ENCODE measurements at places on chromosomes 11 and 22.

DNA sequence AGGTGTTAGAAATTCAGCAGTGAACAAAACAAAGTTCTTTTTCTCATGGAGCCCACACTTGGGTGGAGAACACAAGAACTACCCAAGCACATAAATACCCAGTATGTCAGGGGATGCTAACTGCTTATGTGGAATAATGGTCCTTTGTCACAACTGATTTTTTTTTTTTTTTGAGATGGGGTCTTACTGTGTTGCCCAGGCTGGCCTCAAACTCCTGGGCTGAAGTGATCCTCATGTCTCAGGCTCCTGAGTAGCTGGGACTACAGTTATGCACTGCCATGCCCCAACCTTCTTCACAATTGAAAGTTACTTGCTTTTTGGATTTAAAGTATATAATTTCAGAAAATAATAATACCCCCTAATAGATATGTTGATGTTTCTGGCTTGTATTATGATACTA lies 122.6 kb upstream of the RASSF10 start:
- no peak for DNase-seq

DNA sequence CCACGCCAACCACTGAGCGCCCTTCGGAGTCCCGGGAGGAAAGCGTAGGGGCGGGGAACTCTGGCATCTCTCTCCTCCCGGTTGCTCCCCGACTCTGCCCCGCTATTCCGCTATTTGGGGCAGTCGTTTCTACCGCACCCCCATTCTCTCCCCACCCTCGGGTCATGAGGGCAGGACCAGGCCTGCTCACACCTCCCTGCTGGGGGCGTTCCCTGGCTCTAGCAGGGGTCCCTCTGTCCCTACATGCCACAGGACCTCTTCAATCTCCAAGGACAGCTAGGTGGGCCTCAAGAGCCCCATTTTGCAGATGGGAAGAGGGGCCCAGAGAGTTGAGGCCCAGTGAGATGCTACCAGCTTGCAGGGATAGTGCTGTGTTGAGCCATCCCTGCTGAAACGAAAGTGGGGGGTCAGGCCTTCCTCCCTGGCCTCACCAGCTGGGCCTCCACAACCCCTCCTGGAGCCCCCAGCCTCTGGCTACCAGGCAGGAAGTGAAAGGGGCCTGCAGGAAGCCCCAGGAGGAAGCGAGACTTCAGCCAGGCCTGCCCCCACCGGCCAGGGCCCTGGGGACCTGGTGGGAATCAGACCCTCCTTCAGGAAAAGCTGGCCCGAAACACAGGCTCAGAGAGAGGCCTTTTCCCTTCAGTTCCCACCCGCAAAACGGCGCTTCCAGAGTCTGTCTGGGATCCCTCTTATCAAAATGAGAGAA lies 5.5 kb upstream of the SHISA8 start:
- no peak for DNase-seq

- DNase-seq, result no peak
Observed at GRCh38 chr11:119626197-119626841, 102.7 kb downstream of the NECTIN1 start.

GRCh38 chr11:17558025-17558780 lies 11.1 kb downstream of the OTOG start:
- no peak for DNase-seq

- no peak for DNase-seq
Observed at GRCh38 chr11:21650961-21651360, 541.9 kb upstream of the ANO5 start.

- no peak for DNase-seq
Observed at GRCh38 chr11:91630916-91631673, 593.5 kb upstream of the FAT3 start.

DNA sequence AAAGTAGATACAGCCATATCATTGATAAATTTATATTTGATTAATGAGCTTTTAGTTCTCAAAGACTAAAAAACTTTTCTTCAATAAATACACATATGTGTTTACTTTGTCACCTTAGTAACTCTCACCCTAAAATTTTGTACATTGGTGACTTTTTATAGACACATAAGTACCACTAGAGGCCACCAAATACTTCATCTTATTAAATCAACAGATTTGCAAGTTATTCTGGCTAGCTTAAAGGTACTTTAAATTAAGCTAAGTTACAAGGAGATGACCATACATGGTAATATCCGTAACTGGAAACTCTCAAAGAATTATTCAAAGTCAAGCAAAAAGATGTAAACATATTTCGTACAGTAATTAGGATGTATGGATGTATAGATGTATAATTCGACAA lies 112.2 kb downstream of the SBF2 start:
- DNase-seq, result no peak

DNA sequence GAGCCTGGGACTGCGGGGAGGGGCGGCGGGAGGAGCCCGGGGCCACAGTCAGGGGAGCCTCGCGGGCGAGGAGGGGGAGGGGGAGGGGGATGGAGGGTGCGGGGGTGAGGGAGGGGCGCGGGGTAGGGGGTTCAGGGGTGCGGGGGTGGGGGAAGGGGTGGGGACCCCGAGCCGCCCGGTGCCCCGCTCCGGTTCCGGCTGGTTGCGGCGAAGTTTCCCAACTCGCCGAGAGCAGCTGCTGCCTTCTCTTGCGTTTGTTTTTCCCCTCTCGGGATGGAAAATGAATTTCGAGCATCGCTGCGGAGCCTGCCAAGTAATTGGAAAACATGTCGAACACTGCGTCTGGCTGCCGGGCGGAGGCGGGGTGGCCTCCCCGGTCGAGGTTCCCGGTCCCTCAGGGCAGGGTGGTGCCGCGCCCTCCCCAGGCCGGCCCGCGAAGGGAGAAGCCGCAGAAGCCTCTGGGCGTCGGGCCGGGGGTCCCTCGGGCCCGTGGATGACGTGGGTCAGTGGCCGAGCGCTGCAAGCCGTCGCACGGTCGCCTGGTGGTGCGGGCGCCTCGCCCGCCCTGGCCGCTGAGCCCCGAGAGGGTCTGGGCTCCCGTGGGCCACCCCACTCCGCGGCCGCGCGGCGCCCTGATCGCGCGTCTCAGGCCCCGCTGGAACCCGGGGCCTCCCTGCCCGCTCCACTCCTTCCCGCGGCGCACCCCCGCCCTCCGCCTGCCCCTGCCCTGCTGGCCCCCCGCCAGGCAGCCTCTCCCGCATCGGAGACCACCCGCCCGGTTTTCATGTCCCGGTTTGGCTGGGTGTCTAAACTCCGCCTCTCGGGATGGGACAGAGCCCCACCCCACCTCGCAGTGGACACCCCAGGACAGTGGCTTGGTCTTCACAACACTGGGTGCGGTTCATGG lies 12.1 kb downstream of the SPATA19 start:
- DNase-seq, result no peak

DNA sequence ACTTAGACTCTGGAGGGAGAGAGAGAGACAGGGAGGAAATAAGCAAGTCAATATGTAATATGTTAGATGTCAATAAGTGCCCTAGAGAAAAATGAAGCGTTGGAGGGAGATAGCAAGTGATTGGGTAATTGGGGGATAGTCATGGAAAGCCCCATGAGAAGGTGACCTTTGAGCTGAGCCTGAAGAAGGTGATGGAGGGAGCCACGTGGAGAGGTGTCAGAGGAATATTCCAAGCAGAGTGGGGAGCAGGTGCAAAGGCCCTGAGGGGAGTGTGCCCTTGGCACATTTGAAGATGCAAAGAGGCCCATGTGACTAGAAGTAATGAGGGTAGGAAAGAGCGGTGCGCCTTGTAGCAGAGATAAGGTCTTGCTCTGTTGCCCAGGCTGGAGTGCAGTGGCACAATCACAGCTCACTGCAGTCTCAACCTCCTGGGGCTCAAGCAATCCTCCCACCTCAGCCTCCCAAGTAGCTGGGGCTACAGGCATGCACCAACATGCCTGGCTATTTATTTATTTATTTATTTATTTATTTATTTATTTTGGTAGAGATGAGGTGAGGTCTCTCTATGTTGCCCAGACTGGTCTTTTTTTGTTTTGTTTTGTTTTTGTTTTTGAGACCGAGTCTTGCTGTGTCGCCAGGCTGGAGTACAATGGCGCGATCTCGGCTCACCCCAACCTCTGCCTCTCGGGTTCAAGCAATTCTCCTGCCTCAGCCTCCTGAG lies 2.1 kb downstream of the LHFPL7 start:
- DNase-seq, result no peak

DNA sequence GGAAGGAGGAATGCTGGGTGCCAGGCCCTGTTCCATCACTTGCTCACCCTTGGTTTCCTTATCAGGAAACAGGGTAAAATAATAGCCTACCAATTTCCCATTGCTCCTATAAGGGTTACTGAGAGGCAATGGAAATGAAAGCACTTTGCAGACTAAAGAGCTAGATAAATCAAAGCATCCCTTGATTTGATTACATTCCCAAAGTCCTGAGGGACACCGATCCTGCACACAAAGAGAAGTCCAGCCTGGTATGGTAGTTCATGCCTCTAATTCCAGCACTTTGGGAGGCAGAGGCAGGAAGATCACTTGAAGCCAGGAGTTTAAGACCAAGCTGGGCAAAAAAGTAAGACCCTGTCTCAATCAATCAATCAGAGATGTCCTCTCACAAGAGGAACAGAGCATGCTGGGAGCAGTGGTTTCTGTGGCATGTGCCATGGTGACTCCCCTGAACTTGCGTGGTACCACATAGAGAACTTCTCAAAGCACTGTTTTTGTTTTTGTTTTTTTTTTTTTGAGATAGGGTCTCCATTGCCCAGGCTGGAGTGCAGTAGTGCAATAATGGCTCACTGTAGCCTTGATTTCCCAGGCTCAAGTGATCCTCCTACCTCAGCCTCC lies 10.7 kb downstream of the TBC1D10A start:
- DNase-seq, result no peak

- no peak for DNase-seq
Observed at GRCh38 chr22:43737150-43737828, 74.8 kb downstream of the EFCAB6 start.

DNA sequence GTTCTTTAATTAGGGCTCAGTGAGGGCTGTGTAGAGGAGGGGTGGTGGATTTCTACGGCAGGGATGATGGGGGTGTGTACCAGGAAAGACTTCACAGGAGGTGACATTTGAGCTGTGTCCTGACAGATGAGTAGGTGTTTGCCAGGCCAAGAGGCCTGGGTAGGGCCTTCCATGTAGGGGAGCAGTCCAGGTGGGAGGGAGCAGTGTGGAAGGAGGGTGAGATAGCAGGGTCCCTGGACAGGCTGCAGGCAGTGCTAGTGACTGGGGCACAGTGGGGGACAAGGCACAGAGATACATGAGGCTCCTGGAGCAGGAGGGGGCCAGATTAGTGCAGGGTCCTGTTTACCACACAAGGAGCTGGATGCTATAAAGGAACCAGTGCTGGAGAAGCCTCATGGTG lies 147.9 kb upstream of the CADM1 start:
- no peak for DNase-seq

DNA sequence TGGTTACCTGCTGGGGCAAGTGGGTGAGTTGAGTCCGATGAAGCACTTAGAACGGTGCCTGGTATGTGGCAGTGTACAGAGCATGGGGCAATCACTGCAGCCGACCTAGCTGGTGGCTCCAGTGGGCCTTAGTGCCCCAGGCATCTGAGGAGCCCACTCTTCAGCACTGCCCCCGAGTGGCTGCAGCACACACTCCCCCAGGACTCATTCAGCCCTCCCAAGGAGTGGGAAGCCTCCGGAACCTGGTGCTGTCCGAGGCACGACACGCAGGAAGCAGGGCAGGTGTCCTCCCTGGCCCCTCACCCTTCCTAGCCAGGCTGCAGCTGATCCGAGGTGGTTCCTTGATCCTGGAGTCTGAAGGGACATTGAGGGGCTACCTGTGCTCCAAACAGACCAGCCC lies 42.4 kb upstream of the PRODH start:
- no peak for DNase-seq

- no peak for DNase-seq
Observed at GRCh38 chr11:113638376-113638775, 67.7 kb downstream of the TMPRSS5 start.

DNA sequence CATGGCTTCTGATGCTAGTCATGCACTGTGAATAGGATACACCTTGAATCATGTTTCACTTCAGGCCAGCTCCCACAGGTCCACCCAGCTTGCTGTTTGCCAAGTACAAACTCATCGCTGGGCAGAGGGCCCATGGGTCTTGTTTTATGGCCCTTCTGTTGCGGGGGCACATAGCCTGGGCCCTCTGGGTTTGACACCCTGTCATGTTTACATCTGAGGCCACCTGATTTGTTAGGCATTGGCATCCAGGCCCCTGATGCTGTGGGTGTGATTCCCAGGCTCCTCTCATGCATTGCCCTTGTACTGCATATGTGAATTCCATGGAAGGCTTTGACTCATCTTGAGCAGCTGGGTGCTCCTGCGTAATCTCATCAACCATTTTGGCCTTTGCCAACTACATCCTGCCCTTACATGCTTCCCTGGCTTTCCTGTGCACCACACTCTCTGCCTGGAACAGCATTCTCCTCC lies 32.6 kb downstream of the PPFIBP2 start:
- no peak for DNase-seq
